ENCODE measurements at places on chromosomes 13 and 19. TPM values are rescaled to one million over a fixed set of nuclear protein-coding genes. Genes with fewer than 3 reads are reported as not detected.

The ZNF665 gene
- 13.0 TPM for total RNA-seq

The FOXA3 gene
- total RNA-seq: 0.26 TPM

The CEACAM20 gene
- total RNA-seq: not detected

The CD33 gene
- 2.1 TPM for total RNA-seq

GRCh38 chr19:6674868-6675305 is 4.9 kb upstream of the TNFSF14 start:
- no peak for DNase-seq
- H3K27ac ChIP-seq: no peak overlapping the region
- H3K4me3 ChIP-seq: no peak overlapping the region

DNA sequence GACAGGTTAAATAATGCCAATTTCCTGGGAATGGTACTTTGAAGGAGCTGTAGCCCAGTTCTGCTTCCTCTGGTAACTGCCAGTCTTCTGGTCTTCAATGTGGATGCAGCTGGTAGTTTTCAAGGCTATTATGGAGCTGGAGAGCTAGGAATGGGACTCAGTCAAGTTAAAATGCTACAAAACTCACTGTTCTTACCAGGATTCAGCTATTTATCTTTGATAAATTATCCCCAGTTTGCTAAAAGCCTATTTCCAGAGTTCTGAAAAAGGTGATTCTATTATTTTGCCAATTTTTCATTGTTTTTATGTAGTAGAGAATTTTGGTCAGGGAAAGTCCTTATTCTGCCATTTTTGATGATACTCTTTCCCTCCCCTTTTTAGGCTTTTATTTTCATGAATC is 40.7 kb downstream of the GARRE1 start:
- H3K36me3 ChIP-seq: no peaks in the 10 kb centered on the region
- no peak for DNase-seq
- H3K4me1 ChIP-seq: no peaks in the 10 kb centered on the region
- H3K27me3 ChIP-seq: no peaks in the 10 kb centered on the region
- no peak overlapping the region for H3K27ac ChIP-seq

DNA sequence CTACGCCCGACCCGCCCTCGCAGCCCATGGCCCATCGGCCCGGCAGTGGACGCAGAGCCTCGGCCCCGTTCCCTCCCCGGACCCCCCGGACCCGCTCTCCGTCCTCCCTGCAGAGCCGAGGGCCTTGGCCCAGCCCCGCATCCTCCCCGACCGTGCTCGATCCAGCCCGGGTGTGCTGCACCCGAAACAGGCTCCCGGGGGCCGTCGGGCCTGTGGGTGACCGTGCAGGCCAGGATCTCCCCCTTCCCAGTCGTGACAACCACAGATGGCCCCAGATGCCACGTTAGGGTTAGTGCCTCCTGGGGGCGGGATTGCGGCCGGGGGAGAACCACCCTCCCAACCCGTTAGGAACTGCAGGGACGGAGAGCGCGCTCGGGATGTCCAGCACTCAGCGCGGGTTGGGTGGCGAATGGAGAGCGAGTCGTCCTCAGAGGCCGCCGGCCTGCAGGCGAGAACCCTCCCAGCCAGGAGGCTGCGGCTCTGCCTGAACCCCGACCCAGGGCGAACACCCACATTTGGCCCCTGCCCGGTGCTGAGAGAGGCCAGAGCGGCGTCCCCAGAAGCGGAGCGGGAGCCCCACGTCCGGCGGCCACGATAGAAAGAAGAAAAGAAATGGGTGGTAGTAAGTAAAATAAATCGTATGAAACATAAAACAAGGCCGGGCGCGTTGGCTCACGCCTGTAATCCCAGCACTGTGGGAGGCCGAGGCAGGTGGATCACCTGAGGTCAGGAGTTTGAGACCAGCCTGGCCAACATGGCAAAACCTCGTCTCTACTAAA is 6.7 kb upstream of the MADCAM1 start:
- H3K27me3 ChIP-seq: no peaks in the 10 kb centered on the region
